ENCODE measurements at places on chromosomes 3 and 15.

DNA sequence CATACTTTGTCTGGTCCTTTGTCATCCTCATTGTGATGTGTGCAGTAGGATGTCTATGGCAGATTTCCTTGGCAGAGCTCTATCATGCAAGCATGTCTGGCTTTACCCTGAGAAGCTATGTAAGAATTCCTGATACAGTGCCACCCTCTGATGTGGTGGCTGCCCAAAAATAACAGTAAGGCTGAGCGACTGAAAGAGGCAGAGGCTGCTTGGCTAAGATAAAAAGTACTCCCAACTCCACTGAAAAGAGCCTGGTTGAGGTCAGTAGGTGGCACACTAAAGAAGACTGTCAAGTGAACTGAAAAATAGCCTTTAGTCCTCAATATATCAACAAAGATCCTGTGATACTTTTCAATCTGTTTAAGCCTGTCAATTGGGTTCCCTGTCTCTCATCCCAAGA lies 31.7 kb downstream of the BTLA start:
- DNase-seq, result no peak

DNA sequence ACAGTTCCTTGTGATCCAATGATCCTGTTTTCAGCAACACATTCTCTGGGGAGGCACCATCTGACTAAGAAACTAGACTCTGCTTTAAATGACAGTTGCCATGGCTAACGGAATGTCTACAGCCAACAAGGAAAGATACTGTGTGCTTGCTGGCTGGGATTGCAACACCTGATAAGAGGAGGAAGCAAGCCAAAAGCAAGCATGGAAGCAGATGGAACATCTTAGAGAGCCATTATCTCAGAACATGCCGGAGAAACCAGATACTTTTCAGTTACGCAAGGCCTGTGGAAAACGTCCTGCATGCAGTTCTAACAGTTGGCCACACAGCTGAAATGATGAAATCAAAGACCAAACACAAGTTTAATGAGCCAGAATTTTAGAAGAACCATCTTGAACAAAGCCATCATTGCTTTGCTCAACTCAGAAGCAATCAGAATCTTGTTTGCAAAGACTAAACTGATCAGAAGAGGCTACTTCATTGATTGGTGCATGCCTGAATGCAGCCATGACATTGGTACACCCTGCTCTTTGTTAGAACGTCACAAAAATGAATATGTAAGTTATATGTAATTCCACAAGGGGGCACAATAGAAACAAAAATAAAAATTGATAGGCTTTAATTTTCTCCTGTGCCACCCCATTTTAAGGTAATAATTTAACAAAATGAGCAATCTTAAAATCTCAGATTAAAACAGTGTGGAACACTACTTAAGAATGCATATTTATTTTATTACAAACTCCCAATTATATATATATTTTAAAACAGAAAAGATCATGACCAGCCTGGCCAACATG lies 50.8 kb downstream of the GXYLT2 start:
- peak; percentile 68 for DNase-seq

- no peak for DNase-seq
Measured at GRCh38 chr15:42549032-42549491, 424 bp downstream of the HAUS2 start.

DNA sequence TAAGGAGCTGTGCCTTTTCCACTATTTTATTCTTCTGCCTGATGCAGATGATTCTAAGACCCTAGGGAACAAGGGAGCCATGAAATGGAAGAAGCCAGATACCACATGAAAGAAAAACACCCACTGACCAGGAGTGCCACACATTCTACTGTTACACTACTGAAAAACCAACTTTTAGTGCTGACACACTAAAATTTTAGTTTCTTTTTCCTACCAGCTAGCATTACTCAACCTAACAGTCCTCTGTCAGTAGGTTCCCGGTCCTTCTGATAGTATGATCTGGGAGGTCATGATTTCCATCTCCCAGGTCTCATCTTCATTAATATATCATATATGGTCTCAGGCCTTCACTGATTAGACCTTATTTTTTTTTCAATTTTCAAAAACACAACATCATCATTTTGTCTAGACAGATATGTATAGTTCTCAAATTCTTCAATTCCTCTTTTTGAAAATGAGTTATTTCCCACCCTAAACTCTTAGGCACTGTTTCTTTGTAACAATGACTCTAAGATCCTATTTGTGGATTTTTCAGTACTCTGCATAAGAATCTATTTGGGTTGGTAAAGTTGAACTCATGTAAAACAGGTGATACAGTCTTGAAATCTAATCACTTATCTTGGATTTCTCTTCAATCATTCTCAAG lies 321.8 kb downstream of the CTNNB1 start:
- DNase-seq, result no peak

DNA sequence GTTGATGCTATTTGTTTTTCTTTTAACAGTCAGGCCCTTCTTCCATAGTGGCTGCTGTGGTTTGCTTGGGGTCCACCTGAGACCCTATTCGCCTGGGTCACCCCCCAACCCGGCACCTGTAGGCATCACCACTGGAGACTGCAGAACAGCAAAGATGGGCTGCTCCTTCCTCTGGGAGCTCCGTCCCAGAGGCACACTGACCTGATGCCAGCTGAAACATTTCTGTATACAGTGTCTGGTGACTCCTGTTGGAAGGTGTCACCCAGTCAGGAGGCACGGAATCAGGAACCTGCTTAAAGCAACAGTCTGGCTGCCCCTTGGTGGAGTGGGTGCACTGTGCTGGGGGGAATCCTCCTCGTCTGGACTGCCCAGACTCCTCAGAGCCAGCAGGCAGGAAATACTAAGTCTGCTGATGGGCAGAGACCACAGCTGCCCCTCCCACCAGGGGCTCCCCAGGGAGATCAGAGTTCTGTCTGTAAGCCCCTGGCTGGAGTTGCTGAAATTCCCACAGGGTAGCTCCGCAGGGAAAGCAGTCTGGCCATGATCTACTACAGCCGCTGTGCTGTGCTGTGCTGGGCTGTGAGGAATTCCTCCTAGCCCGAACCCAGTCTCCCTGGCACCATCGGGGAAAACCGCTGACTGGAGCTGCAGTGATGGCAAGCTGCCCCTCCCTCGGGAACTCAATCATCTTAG lies 248.2 kb downstream of the TBC1D5 start:
- DNase-seq, result no peak

- DNase-seq, result no peak
Measured at GRCh38 chr15:45448066-45448915, 69.9 kb upstream of the GATM start.

- no peak for DNase-seq
Measured at GRCh38 chr15:79349525-79349924, 38.6 kb downstream of the TMED3 start.

- no peak for DNase-seq
Measured at GRCh38 chr3:184472723-184473428, 88.7 kb upstream of the EPHB3 start.

DNA sequence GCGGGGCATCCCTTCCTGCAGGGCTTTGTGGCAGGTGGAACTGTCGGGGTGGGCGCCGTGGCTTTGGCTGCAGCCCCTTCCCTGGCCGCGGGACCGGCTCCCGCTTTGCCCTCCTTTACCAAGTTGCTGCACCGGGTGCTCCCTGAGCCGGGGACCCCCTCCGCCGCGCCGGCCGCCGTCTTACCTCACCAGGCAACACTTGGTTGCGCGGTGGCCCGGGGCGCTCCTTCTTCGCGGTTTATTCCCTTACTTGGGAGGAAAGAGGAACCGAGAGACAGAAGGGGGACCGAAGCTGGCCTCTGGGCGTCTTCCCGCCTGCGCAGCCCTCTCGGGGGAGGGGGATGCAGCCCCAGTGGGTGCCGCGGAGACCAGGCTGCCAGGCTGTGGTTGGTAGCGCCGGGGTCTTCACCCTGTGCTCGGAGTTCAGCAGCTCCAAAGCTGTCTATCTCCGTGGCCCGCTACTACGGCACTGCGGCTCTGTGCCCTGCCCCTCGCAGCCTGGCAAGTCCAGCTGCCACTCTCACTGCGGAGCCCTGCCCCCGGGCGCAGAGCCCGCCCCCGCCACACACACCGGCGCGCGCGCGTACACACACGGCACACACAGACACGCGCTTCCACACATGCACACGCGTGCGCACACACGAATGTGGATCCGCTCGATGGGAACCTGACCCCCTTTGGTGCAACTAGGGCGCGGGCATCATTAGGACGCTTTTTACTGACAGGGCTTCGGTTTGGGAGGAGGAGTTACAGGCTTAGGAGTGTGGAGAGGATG lies at the start of gene DGKG:
DGKG (minus strand) TSS at position 473 of the 775 bp plus-strand sequence. CDS start 41,775 bp downstream, outside the sequence.
- DNase-seq, result no peak

DNA sequence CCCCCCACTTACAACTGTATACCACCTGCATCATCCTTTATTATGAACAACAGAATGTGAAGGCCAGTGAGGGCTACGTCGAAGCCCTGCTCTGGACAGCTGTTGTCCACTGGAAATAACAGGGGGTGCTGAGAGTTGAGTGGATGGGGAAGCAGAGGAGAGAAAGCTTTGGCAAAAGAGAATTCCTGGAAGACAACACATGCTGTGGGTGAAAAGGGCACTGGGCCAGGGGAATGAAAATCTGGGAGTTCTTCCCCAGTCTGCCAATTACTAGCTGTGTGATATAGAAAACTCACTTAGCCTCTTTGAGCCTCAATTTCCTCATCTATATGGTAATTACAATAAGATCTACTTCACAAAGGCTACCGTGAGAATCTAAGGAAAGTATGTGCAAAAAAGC lies 40.7 kb downstream of the FSTL1 start:
- DNase-seq, result no peak

GRCh38 chr3:96986241-96986640 lies 171.8 kb downstream of the EPHA6 start:
- DNase-seq, result no peak

DNA sequence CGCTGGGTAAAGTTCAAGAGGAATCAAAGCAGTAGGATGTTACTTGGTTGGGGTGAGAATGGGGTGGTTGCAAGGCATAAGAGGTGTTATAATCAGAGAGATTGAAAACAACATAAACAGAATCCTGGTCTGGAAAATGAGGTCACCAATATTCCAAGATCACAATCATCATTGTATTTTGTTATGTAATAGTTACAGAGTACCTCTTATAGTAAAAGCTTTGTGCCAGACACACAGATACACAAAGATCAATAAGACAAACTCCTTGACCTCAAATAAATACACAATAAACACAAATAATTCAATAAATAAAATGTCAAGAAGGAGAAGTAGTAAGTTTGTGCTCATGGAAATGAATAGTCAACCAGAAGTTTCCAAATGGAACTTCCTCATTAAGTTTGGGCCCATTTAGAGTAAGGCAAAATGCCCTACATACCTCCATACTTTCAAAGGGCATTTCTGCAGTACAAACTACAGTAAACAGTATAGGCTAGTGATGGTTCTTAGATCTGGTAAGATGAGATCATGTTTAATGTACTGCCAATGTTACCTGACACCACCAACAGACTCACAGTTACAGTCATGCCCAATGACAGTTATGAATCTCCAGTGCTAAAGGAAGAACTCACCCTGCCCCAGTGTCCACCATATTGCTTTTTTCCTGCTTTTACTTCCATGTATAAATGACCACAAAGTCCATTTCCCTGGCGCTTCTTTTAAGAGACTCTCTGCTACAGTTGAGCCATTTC lies 93.4 kb downstream of the KCNMB2 start:
- DNase-seq, result peak; percentile 19

DNA sequence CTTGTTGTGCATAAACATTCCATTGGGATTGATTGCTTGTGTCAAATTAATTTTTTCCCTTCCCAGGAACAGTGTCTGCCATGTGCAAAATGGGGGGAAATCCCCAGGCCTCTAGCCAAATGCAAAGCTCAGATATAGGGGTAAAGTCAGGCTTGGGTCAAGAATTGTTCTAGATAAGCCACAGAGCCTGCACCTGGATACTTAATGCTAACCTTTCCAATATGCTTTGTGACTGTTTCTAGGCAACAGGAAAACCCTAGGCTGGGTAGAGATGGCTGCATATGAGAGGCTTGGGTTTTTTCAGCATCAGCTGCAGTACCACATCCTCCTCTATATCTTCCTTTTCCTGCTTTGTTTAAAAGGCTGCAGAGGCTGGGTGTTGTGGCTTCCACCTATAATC lies 61.9 kb upstream of the ROPN1 start:
- no peak for DNase-seq

GRCh38 chr3:136196401-136197158 lies 445 bp upstream of the MSL2 start:
- DNase-seq, result peak; percentile 99
